Stimulated activated CD8-positive, alpha-beta memory T cell treated with anti-CD3 and anti-CD28 coated beads, Interleukin-2, amount 100 ng/mL, for 1 hour (primary cell): ENCODE measurements at places on chromosomes 4 and X.

- peak; percentile 16 for DNase-seq
Observed at GRCh38 chr4:38759113-38759789, 23.5 kb downstream of the TLR10 start.

GRCh38 chrX:70509078-70509477, 64.4 kb downstream of the DLG3 start:
- no peak for DNase-seq

GRCh38 chrX:2824886-2825285, 3.8 kb upstream of the GYG2 start:
- no peak for DNase-seq

DNA sequence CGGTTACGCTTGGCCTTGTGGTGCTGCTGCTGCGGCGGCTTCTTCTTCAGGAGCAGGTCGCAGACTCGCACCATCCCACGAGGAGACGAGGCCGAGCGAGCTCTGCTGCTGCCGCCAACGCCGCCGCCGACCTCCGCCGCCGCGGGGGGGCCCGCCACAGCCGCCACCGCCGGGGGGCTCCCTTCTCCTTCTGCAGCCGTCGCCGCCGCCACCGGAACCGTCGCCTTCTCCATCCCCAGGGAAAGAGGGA, 237 bp downstream of the ANKRD17 start:
- DNase-seq: no peak

DNA sequence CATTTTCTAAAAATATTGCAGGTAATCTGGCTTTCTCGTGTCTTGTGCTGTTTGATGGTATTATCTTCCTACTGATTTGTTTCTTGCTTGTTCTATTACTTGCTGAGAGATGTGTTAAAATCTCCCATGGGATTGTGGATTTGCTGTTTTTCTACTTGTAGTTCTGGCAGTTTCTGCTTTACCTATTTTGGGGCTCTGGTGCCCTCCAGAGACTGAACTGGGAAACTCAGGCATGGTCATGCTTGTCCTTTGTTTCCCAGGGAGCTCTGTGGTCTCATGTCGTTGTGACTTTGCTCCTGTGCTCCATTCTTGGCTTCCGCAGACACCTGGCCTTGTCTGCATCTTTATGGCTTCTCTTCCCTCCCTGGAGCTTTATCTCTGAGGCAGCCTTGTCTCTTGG, 39.5 kb downstream of the NSD2 start:
- DNase-seq: no peak
